Activated T-cell treated with anti-CD3 and anti-CD28 coated beads, Interleukin-2, amount 50 U/mL, for 24 hours (primary cell): ENCODE measurements at places on chromosomes 5 and 9.

GRCh38 chr5:124342027-124342471 is 404.4 kb downstream of the ZNF608 start:
- no peak for DNase-seq

- DNase-seq: no peak
Measured at GRCh38 chr5:62771341-62771740, 192.7 kb downstream of the LRRC70 start.

- no peak for DNase-seq
Measured at GRCh38 chr5:6442333-6442732, 6.3 kb upstream of the UBE2QL1 start.

DNA sequence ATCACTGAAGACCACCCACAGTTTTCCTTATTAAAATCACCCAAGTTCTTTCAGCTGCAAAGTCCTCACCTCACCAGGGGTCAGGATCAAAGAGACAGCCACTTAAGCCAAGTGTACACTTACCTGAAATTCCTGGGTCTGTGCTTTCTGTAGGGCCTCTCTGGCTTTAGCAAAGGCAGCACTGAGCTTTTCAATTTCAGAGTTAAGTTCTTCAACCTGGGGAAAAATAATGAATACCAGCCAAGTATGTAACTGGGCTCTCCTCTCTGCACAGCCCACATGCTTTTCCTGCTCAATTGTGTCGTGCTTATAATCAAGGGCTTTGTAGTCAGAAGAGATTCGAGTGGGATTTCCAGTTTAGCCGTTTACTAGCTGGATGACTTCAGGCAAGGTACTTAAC is 55.1 kb downstream of the CDK5RAP2 start:
- no peak for DNase-seq

GRCh38 chr5:149759986-149760853 is 30.1 kb downstream of the PPARGC1B start:
- no peak for DNase-seq

DNA sequence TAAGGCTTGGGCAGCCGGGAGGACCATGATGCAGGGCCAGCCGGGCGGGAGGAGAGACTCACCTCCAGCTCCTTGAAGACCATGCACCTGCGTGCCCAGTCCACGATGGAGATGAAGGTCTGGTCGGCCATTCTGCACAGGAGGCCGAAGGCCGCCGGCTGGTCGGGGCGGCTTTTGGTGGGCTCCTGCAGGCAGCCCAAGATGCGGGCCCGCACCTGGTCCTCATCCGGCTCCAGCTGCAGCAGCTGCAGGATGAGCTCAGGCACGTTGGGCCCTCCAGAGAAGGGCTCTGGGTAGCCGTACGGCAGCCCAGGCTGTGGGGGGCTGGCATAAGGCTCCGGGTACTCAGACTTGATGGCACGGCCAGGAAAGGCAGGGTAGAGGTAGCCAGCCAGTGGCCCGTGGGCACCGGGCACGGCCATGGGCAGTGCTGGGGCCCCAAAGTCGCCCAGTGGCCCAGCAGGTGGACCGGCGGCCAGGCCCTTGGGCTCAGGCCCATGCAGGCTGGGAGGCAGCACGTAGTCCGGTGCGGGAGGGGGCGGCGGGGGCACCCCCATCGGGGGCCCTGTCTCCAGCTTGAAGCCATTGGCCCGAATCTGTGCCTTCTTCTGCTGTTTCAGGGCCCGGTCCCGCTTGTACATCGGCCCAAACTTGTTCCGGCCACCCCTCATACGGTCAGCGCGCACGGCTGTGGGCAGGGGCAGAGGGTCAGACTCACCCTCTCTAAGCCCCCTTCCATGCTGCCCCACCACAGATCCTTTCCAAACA is 7.0 kb downstream of the NR5A1 start:
- DNase-seq: no peak

GRCh38 chr5:31678180-31678579 is 39.2 kb downstream of the PDZD2 start:
- DNase-seq: no peak

- no peak for DNase-seq
Measured at GRCh38 chr5:32369542-32370155, 56.9 kb upstream of the MTMR12 start.

GRCh38 chr5:139792218-139792617 is 3.4 kb upstream of the PSD2 start:
- DNase-seq: no peak

- no peak for DNase-seq
Measured at GRCh38 chr5:54533541-54534190, 16.1 kb downstream of the SNX18 start.

DNA sequence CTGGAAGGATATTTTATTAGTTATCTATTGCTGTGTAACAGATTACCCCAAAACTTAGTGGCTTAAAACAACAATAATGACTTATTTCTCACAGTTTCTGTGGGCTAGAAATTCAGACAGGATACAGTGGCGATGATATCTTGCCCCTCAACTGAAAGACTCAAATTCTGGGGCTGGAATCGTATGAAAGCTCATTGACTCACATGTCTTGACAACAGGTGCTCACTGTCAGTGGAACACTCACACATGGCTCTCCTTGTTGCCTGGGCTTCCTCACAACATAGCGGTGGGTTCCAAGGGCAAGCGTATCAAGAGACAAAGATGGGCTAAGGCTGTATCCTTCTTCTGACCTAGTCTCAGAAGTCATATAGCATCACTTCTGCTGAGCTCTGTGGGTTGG is 3.7 kb upstream of the GNPDA1 start:
- peak; percentile 65 for DNase-seq

DNA sequence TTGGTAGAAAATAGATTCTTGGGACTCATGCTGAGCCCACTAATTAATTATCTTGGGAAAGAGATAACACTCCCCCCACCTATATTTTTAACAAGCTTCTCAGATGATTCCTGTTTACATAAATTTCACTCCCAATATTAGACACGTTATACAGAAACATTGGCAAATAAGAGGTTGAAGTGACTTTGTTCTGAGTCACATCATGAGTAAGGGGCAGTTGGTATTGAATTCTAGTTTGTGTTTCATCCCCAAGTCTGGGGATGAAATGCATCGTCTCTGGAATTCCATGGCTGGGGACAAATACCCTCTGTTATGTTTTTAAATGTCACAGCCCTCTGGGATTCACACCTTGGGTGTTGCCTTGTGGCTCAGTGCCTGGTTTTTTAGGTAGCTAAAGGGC is 41.0 kb downstream of the BASP1 start:
- DNase-seq: no peak

DNA sequence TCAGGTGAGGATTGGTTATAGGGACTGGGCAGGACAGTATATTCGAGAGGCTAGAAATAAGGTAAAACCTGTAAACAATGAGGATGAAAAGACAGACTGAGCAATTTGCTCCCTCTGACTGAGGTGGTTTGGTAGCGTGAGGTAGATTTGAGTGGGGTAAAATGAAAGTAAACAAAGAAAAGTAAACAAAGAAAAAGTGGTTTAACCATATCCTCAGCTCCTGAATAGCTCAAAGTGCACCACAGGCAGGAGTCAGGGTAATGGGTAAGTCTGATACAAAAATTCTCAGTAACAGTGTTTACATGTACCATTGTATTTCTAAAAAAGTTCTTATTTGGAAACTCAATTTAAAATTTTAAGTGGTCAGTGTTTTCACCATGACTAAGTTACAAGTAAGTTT is 203.1 kb upstream of the ARRDC3 start:
- DNase-seq: no peak

- peak; percentile 6 for DNase-seq
Measured at GRCh38 chr9:98037357-98037756, 19.2 kb upstream of the NANS start.

- no peak for DNase-seq
Measured at GRCh38 chr5:139647506-139648204, 494 bp upstream of the CXXC5 start.

GRCh38 chr9:97484134-97484533 is 17.3 kb upstream of the TMOD1 start:
- no peak for DNase-seq

DNA sequence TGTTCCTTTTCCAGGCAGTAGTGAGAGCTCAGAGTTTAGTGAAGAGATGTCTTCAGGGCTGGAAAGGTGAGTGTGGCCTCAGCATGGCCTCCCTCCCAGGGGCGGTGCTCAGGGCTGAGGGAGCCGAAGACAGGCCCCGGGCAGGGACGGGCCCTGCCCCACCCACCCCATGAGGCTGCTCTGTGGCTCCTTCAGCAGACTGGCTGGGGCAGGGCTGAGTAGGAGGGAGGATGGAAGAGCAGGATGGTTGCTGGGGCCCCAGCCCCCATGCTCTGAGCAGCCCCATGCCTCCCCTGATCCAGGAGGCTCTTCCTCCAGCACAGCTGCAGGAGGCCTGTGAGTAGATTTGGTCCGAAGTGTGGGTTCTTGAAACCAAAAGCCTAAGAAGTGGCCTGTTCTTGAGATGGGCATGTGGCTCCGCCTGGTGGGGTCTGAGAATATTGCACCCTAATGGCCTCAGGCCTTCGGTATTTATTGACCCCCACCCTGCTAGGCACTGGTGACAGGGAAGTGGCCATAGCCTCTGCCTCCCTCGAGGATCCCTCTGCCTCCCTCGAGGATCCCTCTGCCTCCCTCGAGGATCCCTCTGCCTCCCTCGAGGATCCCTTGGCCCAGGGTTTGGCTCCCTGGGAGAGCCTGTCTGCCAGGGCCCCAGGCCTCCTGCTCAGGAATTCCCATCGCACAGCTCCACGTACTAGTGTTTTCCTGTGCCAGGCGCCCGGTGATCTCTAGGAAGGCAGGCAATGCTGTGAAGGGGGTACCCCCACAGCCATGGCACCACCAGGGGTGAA is 65.4 kb upstream of the GARNL3 start:
- DNase-seq: peak; percentile 87

GRCh38 chr5:142287096-142287972 is 37.5 kb downstream of the SPRY4 start:
- DNase-seq: no peak

GRCh38 chr5:10448754-10449360 is 7.2 kb downstream of the ROPN1L start:
- no peak for DNase-seq

GRCh38 chr9:134208981-134209725 is 44.8 kb upstream of the RNU6ATAC start:
- no peak for DNase-seq

DNA sequence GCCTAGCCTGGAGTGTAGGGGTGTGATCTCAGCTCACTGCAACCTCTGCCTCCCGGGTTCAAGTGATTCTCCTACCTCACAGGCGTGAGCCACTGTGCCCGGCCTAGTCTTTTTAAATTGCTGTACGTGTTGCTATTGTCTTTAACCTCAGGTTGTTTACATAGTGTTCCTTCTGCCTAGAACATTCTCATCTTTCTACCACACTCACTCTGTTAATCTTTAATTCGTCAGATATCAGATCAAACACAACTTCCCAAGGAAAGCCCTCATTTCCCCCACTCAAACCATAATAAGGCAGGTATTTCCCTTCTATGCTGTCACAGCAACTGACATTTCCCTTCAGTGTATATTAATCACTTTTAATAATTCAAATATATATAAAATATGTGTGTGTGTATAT is 1310.0 kb upstream of the C9orf72 start:
- no peak for DNase-seq

GRCh38 chr9:128084746-128085145 is 16.7 kb downstream of the SLC25A25 start:
- no peak for DNase-seq

DNA sequence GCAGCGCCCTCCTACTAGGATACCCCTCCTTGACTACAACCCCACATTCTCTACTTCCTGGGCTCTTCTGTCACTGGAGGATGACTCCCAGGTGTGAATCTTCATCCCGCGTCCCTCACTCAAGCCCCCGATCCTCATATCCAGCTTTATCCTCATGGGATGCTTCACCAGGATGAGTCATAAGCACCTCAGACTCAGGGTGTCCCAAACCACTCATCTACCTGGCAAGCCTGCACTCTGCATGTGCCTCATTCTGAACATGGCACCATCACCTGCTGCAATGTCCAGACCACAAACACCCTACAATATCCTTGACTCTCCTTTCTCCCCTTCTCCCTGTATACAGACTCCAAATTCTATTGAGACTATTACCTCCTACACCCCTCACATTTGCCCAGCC is 1.5 kb upstream of the TGFBI start:
- DNase-seq: no peak

DNA sequence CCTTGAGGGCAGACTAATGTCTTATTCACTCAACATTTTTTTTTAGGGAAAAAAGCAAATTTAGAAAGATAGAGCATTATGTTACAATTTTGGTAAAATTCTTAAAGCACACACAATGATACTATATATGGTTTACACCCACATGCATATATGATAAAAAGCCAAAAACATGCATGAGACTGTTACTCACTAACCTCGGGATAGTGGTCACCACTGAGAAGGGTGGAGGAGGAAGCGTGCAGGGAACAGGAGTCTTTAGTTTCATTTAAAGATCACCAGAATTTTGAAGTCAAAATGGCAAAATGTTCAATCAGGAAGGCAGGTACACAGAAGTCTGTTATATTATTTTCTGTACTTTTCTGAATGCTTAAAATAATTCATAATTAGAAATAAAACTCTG is 9.2 kb downstream of the ARL15 start:
- DNase-seq: no peak

DNA sequence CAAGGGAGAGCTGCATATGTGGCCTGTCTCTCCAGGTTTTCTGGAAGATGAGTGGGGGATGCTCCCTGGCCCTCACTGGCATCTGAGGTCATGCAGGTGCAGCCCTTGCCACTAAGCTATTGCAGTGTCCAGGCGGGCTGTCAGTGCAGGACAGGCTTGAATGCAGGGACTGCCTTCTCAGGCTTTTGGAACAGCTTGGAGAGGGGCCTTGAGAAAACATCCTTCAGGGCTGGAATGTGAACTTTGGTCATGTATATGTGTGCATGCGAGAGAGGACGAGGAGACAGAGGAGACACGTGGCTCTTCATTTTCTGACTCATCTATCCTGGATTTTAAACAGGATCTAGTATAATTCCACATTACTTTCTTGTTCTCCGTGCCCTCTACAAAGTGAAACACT is 90.3 kb downstream of the MACROH2A1 start:
- no peak for DNase-seq

- no peak for DNase-seq
Measured at GRCh38 chr5:134989266-134989830, 21.6 kb downstream of the CATSPER3 start.

DNA sequence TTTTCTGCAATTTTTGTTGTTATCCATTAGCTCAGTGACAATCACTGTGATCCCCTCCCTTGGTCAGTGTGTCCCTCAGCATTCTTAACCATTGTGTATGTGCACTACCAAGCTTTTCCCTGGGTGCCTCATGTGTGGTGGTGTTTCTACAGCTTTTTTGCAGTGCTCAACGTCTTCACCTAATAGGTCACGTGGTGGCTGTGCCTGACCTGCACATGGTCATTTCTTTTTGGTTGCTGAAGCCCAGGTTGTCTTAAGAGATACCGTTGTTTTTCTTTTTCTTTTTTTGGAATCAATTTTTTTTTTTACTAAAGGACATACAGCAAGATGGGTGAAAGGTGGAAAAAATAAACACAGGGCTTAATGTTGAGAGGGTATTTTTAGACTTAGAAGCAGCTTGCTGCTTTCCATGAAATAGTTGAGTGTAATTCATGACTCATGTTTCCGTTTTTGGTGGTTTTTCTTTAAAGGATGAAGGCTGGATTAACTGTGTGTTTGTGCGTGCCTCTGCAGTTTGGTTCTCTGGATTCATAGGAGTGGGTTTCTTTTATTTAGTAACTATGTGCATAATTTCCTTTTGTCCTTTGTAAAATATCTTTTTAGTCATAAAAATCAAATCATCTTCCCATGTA is 22.2 kb downstream of the SH3GL2 start:
- no peak for DNase-seq

- no peak for DNase-seq
Measured at GRCh38 chr9:7976167-7976755, 176.7 kb upstream of the DMAC1 start.

GRCh38 chr5:177329883-177330282 is 18.2 kb upstream of the MXD3 start:
- no peak for DNase-seq
